ENCODE measurements at places on chromosomes 11 and 22.

DNA sequence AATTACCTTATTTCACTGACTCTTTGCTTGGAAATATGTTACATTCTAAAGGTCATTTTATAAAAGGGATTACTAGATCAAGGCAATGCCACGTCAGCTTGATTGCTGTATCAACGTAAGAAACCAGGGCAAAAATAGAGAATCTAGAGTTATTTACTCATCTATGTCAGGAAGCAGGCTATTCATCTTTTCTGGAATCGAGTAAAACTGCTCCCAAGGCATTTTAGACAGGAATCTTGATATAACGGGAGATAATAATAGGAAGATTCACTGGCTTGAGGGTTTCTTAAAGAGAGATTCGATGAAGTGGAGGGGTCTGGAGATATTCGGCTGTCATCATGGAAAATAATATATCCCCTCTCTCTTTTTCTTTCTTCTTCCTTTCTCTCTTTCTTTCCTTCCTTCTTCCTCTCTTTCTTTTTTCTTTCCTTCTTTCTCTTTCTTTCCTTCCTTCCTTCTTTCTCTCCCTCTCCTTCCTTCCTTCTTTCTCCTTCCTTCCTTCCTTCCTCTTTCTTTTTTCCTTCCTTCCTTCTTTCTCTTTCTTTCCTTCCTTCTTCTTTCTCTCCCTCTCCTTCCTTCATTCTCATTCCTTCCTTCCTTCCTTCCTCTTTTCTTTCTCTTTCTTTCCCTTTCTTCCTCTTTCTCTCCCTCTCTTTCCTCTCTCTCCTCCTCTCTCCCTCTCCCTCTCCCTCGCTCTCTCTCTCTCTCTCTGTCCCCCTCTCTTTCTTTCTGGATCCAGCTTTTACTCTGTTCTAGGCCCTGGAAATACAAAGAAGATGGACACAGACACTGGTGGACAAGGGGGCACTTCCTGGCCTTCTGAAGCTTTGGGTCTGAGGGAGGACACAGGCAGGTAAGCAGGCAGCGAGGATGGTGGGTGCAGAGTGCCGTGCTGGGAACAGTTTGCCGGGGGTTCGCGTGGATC is 18.1 kb upstream of the RASD2 start:
- no peak for DNase-seq

DNA sequence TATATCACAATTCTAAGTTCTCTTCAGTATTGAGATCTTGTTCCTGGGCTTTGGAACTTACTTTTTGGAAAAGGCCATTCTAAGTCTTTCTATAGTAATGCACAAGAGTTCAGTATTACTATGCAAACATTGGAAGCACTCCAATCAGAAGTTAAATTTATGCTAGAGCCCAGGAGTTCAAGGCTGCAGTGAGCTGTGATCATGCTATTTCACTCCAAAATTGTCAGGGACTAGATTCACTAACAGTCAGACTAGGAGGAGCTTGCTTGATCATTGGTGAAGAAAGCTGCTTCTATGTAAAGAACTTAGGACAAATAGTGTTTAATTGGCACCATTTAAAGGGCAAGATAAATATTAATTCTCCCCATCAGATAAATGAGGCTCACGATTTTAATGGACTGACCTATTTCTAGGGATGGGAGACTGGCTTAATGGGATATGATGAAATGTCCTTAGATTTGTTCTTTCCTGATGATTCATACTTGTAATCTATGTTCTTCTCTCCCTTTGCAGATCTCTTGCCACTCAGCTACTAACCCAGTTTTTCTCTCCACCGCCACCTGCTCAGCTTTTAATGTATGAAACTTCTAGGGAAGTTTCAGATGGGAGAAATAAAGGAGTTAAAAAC is 32.6 kb upstream of the TMEM123 start:
- no peak for DNase-seq

- no peak for DNase-seq
These were observed 70.2 kb upstream of the LMO1 start for GRCh38 chr11:8333811-8334401.

GRCh38 chr11:19788435-19788834 is 75.8 kb downstream of the NAV2 start:
- no peak for DNase-seq

All from nucleus accumbens (tissue), 56 donors.